ENCODE measurements at places on chromosomes 1 and 21.

DNA sequence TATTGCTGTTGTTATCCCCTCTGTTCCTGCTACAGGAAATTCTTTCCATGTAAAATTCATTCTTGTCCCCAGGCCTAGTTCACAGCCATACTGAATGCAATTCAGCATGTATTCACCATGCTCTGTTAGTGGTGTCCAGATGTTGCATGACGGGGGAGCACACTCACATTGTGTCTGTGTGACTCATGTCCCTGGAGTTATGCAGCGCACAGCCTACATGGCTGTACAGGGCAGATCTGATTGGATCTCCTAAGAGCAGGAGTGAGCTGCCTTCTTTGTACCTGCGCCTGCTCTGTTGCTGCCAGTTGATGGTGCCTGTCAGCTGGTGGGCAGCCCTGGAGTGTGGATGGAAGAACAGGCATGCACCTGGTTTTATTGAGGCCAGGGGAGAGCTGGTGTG lies 17.6 kb downstream of the HTR6 start:
- no peak for DNase-seq

- no peak for DNase-seq
These were observed 200.8 kb downstream of the RHOU start for GRCh38 chr1:228935855-228936727.

GRCh38 chr1:218459878-218460711 lies 115.0 kb downstream of the TGFB2 start:
- no peak for DNase-seq

GRCh38 chr1:78491451-78492071 lies 787 bp downstream of the PTGFR start:
- DNase-seq, result no peak

GRCh38 chr1:55204997-55205396 lies 10.2 kb downstream of the USP24 start:
- DNase-seq, result no peak

DNA sequence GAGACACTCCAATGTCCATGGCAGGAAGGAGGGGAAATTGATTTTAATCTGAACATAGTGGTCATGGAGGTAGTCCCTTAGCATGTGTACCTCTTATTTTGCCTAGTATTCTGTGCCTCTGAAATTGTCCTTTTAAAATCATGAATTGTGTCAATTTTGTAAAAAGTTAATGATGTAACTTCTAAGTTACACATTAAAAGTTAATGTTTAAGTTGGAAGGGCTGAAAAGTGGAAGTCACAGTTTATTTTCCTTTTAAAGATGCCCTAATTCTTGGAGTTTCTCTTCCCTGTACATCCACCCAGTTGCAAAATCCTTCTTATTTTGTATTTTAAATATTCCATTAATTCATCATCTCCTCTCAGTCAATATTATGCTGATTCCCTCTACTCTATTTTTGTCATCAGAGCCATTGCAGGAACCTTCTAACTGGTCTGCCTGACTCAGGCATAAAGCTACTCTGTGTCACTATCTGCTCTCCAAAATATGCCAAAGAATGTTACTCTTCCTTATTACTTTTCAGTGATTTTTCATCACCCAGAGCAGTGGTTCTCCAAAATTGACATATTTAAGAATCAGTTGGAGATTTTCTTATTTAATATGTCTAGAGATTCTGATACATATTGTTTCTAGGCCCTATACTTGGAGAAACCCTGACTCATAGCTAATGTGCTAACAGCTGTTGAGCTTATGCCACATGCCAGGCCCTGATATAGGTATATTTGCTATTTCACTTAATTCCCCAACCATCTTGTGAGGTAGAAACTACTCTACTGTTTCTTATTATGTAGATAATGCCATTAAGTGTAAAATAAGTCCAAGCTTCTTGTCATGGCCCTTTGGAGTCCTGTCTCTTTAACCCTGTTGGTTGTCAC lies 5.1 kb downstream of the HOOK1 start:
- no peak for DNase-seq

- no peak for DNase-seq
These were observed 415 bp upstream of the LAD1 start for GRCh38 chr1:201399352-201400126.

DNA sequence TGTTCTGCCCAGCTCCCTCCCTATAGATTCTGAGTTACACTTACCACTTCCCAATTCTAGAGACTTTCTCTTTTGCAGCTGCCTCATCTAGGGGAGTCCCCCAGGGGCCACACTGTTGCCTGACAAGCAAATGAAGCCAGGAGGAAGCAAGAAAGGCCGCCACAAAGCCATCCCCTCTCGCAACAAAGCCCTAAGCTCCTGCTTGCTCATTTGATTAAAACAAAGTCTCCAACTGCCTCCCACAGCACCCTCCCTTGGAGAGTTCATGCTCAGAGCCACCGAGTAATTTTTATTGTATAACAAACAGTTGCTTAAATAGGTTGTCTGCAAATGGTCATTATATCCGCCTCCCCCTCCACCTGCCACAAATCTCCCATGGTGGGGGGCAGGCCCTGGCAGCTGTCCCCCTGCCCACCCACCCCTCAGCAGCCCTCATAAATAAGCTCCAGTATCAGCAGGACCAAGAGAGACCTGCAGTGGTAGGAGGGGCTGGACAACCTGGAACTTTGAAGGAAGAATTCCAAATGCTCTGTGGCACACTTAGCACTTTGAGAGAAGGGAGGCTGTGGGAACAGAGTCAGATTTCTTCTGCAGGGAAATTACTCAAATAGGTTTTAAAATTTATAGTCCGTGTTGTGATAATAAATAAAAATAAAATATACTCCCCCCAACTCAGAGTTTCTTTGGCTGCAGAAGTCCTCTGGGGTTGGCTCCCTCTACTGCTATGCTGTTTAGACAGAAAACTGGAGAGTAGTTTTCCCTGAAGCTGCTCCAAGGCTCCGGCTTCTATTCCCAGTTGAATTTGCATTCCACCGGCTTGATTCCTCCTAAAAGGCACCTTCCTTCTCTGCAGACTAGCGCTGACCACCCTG lies 237.5 kb downstream of the TTLL7 start:
- DNase-seq, result no peak

GRCh38 chr1:247487057-247487456 lies 29.2 kb upstream of the OR2B11 start:
- DNase-seq, result peak; percentile 45

DNA sequence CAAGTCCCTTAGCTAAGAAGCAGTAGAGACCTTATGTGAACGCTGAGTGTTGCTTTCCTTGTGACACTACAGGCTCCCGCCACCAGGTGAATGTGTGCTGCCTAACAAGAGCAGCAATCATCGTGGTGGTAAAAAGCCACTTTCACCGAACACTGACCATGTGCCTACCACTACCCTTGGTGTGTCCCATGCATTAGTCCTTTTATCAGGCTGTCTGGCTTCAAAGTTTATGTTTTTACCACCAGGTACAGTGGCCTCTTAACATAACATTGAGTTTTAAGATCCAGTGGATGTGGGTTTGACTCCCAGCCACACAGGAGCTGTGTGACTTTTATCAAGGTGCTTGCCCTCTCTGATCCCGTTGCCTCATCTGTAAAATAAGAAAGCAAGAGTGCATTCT lies 1.7 kb downstream of the C1QB start:
- no peak for DNase-seq

GRCh38 chr1:111565079-111565478 lies 54.5 kb upstream of the RAP1A start:
- no peak for DNase-seq

GRCh38 chr21:27257908-27258556 lies 291.1 kb upstream of the ADAMTS5 start:
- no peak for DNase-seq

DNA sequence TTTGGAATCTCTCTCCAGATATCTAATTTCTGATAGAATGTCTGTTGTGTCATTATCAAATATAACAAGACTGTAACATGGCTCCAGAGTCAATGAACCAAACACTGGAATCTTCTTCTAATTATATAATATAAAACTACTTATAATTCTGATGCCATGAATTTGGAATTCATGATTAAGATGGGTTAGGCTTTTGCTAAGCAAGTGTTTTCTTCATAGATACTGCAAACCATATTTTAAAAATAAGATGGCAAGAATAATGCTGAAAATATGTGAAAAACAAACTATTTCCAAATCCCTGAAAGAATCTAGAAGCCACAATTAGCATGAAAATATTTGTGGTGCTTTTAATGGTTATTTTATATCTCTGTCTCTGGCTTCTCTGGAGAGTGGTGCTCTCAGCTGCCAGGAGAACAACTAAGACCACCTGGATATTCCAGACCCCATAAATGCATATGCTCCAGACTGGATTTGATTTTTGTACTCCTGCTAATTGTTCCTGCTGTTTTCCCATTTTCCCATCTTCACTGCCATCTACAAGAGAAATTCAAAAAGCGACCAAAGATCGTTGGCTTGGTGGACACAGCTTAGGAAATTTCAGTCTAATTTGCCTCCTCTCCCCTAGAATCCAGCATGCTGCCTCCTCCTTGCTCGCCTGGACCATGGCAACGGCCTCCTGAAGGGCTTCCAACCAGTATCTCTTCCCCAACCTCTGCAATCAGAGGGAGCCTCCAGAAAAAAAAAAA lies 418.9 kb downstream of the SETD4 start:
- DNase-seq, result no peak

Measured in central memory CD4-positive, alpha-beta T cell (primary cell).